Kidney tubule cell (primary cell): ENCODE measurements at places on chromosomes 5 and 9.
A peak's percentile ranks its signal among the peaks of the same experiment; 100 is the strongest.

DNA sequence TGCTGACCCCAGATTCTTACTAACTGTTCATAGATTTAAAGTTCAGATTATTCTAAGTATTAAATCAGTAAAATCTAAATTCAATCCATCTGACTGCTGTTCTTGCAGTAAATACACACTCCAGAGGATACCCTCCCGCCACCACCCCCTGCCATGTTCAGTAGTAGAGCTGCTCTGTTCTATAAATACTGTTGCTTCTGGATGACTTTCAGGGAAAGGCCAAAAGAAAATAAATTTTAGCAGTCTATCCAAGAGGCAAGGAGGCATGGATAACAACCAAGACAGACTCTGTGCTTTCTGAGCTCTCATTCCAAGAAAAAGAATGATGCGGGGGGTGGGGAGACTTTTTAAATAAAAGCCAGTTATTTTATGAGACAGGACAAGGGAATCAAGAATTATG is 115.1 kb downstream of the ADAMTS6 start:
- no peak for DNase-seq

DNA sequence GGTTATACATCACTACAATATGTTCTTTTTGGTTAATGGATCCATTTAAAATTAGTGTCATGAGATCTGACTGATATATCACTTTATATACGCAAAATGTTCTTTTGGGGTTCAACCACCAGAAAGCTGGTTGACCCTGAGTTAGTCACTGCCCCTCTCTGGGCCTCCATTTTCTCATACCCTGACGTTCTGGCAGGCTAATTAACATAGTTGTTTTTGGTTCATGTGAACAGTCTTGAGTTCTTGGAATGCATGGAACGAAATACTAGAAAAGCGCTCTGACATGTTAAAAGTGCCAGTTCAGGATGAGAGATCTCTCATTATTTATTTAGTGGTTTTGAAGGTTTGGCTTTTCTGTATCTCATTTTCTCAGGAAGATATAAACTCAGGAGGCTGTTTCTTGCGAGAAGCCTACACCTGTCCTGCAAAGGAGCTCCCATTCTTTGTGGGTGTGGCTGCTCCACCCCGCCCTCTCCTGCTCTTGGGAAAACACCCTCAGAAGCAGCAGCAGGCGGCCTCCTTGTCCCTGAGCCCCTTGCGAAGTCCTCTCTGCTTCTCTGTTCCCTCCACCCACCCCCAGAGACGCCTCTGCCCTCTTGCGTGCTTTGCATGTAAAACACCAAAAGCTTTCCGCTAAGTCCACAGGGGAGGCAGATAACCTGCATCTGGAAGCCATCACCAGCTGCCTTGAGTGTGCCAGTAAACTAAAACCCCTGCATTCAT is 302.4 kb upstream of the PANK3 start:
- no peak for DNase-seq

GRCh38 chr5:37568893-37569292 is 189.8 kb downstream of the WDR70 start:
- no peak for DNase-seq

DNA sequence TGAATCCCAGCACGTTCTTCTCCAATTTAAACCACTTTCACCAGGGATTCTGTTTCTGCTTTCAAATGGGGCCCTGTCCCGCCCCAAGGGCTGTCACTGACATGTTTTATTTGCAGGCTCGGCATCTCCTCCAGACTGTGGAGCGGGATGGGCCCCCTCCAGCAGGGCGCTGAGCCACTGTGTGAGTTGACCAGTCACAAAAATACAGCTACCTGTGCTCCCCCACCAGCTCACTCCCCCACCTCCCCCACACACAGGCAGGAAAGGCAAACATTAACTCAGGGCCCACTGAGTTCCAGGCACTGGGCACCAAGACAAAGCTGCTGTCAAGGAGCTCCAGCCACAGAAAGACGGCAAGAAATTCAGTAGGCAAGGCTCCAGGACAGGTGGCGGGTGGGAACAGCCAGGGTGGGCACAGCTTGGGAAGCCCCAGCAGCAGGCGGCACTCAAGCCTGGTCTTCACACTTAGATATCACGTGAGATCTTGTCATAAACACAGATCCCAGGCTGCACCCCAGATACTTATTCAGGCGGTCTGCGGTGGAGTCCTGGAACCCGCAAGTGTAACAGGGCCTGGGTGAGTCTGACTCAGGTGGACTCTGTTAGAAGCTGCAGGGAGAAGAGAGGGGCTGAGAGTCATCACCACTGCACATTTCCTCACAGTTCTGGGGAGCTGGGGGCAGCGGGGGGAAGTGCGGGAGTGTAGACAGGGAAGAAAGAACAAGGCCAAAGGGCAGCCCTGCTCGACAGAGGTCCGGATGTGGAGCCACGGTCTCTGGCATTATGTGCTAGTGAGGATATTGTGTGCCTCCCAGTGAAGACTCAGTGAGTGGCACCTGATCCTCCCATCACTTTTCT is 44.7 kb downstream of the OR2V1 start:
- no peak for DNase-seq

DNA sequence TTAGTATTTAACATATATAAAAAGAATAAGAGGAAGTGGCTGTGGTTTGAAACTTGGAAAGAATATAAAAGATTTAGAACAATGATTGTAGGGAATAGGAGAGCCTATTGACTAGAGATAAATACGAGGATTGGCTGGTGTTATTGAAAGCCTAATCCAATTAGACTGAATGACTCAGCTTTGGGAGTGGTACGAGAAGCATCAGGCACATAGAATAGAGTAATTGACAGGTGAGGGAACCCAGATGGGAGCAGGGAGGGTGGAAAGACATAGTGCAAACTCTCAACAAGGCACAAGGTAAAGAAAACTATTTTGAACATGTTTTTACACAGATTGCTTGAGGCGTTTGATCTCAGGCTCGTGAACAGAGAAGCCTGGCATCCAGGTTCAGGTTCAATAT is 338.9 kb upstream of the KLF9 start:
- no peak for DNase-seq

- DNase-seq = no peak
Observed at GRCh38 chr9:106784076-106784475, 78.9 kb upstream of the ZNF462 start.

DNA sequence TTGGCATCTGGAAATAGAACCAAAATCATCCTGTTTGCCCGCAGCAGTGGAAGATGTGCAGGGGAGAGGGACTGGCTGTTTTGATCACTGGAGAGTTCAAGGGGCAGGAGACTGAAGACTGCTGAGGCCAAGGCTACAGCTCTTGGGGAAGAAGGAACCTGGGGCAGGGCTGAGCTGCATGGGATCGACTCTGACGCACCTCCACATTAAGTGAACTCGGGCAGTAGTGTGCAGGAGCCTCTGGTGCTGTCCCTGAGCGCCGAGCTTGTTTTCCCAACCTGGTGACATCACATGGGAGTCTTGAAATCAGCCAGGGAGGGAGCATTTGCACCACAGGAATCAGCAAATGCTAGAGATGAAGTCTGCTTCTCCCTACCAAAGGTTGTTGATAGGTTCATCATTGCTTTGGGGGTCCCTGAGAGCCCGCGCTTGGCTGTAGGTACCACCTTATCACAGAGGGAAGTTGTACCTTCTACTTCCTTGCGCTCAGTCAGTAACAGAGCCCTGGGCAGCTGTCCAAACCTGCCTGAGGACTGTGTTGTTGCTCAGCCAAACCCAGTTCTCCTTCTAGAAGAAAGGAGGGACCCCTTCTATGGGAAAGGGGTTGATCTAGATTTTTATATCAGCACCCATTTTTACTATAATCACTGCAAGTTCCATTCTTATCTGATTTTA is 52.3 kb upstream of the CTSL start:
- DNase-seq = no peak

- peak; percentile 72 for DNase-seq
Observed at GRCh38 chr5:66933066-66933465, 263.5 kb downstream of the CD180 start.

DNA sequence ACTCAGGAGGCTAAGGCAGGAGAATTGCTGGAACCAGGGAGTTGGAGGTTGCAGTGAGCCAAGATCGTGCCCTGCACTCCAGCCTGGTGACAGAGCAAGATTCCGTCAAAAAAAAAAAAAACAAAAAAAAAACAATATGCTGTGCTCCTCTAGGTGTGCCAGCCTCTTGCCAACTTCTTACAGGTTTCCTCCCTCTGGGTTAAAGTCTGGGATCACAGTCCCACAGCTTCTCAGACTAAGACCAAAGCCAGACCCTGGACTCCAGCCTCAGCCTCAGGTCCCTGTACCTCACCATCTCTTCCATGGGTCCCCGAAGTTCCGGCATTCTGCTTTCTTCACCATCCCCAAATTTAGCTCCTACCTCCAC is 180.8 kb upstream of the MVB12B start:
- DNase-seq = no peak

- no peak for DNase-seq
Observed at GRCh38 chr5:128796506-128796905, 168.8 kb upstream of the SLC27A6 start.

DNA sequence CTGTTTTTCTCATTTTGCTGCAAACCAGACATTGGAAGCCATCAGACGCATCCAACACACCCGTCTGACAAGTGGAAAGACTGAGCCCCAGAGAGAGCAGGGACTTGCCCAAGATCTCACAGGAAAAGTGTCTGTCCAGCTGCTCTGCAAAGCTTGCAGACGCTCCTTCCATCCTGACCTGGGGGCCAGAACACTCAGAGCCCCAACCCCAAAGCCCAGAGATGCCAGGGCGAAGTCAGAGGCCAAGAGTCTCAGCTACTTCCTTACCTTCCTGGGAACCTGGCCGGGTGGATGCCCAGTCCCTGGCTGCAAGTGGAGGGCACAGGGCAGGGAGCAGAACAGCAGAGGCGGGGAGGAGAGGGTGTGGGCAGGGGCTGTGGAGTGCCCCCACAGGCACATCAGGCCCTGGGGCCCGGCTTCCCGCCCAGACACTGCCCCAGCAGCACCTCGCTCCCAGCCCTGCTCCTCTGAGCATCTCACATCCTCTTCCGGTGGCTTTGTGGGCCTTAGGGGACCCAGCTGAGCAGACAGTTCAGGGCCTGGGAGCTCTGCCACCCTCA is 9.7 kb upstream of the RALGDS start:
- DNase-seq = no peak

DNA sequence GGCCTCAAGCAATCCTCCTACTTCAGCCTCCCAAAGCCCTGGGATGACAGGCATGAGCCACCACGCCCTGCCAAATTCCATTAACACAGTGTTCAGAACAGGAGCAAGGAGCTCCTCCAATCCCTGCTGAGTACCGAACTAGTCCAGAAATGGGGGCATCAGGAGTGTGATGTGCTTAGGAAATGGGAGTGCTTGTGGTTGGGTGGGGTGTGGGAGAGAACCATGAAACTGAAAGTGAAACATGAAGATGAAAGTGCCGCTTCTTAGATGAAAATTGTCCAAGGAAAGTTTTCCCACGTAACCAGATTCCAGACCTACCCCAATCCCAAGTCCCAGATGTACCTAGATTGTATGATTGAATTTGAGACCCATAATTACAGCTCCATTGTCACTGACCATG is 16.7 kb upstream of the ZNF131 start:
- no peak for DNase-seq

- peak; percentile 37 for DNase-seq
Observed at GRCh38 chr9:27400334-27400880, 103.5 kb upstream of the EQTN start.

GRCh38 chr9:92393686-92394085 is 10.7 kb downstream of the OGN start:
- DNase-seq = no peak

DNA sequence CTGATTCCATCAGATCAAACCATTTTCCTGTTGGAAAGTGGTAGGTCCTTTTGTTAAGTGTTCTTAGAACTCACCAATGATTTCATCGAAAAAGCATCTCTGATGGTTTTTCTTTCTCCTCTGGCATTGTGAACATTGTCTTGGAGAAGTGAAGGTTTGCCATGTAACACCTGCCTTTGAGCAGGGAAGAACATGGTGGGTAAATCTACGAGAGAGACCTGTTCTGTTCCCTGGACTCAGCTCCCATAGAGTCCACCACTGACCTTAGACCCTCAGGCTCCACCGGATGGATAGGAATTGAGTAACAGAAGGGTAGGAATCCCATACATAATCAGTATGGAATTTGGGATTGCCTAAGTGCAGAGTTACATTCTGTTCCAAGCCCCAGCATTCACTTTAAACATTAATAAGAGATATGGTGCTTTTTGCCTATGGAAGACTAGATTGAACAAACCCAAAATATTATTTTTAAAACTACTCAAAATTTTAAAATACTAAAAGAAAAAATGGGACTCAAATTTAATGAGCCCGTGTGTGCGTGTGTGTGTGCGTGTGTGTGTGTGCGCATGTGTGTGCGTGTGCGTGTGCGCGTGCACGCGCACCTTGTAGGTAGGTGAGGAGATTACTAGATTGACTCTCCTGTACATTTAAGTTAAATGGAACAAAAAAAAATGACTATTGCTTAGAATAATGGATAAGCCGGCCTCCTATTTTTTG is 92.0 kb downstream of the C9orf152 start:
- DNase-seq = no peak

GRCh38 chr9:134602547-134603362 is 38.8 kb upstream of the COL5A1 start:
- DNase-seq = no peak
